GM03348 (cell line): ENCODE measurements at places on chromosomes 5 and 9.

DNA sequence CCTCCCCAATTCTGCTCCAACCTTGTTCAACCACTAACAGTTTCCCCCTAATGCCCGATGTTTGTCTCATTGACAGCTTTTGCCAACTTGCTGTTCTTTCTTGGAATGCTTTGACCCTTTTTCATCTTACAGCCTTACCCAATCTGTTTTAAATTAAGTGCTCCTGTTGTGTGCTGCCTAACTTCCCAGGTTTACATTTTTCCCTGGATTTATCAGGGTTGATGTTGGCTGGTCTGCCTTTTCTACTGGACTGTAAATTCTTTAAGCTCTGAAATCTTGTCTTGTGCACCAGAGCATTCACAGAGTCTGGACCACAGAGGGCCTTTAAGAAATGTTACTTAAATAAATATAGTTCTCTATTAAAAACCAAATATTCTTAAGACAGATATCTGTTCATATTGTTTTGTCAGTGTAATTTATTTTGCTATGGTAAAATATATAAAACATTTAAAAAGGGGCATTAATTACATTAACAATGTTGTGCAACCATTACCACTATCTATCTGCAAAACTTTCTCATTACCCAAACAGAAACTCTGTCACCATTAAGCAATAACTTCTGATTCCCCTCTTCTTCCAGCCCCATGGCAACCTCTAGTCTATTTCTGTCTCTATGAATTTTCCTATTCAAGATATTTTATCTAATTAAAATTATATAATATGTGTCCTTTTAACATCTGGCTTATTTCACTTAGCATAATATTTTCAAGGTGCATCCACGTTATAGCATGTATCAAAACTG lies 73.0 kb downstream of the OSTF1 start:
- no peak for DNase-seq

- peak; percentile 71 for DNase-seq
Measured at GRCh38 chr5:16489322-16489791, 23.8 kb upstream of the ZNF622 start.

DNA sequence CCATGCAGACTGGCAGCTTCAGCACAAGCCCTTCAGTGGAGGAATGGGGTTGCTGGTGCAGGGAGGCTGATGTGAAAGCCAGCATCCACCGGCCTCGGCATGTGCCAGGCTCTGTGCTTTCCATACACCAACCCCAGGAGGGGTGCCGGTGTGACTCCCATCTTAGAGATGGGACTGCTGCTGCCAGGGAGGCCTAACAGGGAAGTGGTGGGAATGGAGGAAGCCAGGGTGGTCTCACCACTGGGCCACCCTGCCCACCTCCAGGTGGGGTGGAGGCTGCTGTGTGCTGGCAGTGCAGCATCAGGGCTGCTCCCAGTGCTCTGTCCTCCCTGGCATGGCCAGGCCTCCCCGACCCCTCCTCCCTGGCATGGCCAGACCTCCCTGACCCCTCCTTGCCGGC lies 32.8 kb upstream of the PITX1 start:
- no peak for DNase-seq

- no peak for DNase-seq
Measured at GRCh38 chr9:27497883-27498417, 26.1 kb upstream of the IFNK start.

DNA sequence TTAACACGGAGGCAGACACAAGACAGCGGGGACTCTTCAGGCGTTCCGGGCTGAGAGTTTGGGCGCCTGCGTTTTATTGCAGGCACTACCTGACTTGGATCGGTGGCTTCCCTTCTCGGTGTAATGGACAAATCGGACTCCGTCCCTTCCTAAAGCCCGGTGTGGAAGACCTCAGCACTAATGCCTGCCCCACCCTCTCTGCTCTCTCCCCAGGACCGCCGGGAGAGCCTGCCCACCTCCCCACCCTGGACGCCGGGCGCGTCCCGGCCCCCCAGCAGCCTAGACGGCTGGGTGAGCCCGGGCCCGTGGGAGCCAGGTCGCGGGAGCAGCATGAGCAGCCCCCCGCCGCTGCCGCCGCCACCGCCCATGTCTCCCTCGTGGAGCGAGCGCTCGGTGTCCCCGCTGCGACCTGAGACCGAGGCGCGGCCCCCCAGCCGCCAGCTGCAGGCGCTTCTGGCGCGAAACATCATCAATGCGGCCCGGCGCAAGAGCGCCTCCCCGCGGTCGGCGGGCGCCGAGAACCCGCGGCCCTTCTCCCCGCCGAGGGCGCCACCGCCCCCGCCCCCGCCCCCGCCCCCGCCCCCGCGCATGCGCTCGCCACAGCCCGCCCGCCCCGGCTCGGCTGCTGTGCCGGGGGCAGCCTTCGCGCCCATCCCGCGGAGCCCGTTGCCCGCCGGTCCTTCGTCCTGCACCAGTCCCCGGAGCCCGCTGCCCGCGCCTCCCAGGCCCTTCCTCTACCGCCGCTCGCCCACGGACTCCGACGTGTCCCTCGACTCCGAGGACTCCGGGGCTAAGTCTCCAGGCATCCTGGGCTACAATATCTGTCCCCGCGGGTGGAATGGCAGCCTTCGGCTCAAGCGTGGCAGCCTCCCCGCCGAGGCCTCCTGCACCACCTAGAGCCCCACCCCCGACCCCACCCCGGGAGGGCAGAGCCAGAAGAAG lies 4.6 kb upstream of the MYOZ3 start:
- peak; percentile 98 for DNase-seq

GRCh38 chr5:161273410-161273809 lies 273.1 kb downstream of the GABRB2 start:
- DNase-seq, result no peak

DNA sequence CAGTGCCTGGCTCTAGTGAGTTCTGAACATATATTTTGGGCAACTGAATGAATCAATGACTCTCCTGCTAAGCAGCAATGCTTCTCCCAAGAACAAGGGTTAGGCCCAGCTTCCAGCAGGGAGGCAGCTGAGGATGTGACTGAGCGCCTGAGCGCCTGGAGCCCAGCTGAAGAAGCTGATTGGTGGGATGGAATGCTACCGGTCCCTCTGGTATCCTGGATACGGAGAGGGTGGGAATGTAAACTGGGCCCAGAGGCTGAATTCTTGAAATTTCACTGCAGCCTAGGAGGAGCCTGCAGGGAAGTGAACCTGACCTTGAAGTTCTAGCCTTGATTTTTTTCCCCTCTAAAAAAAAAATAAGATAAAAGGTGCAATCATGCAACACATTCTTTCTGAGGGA lies 43.2 kb downstream of the WWC1 start:
- DNase-seq, result peak; percentile 49

DNA sequence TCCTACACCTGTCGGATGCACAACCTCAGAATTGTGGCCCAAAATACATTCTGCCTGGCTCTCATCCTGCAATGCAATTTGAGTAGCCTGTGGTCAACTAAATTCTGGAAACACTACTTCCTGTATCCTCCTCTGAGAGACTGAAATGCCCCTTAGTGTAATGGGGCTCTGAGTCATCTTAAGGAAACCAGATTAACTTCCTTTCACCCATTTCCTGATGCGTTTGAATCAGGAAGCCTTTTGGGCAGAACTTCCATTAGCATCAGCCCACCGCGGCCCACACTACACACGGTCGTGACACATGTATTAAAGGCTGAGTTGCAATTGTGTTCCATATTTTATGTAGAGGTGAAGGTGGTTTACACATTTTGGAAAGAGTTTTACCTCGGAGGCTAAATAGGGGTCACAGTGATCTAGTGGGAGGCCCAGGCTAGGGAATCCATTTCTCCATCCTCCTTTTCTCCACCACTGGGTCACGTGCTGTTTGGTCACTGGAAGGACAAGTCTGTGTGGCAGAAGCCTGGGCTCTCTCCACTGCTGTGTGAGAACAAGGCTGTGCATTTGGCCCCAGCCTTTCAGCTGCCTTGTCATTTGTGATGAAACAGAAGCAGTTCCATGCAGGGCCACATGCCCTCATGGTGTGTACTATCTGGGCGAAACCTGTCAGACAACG lies 55.9 kb downstream of the DAP start:
- DNase-seq, result peak; percentile 64

DNA sequence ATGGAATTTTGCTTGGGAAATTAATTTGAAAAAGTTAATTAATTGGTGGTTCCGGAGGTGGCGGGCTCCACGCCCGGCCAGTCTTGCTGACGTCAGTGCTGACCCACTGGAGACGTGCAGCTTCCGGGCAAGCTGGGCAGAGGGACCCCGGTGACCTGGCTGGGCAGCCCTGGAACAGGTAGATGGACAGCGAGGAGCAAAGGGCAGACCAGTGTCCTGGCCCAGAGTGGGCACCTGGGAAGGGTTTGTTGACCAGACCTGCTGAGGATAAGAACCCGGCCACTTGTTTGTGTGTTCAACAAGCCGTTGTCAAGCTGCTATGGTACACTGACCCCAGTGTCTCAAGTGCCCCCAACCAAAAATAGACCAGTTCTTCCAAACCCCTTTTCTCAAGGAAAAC lies 17.5 kb downstream of the CXXC5 start:
- no peak for DNase-seq

- DNase-seq, result no peak
Measured at GRCh38 chr9:32801530-32801929, 18.2 kb downstream of the TMEM215 start.

GRCh38 chr5:73436535-73437100 lies 12.0 kb downstream of the FOXD1 start:
- peak; percentile 68 for DNase-seq
